ENCODE measurements at places on chromosomes 16 and 17.

- DNase-seq, result no peak
Observed at GRCh38 chr16:70737377-70738082, 51.7 kb upstream of the MTSS2 start.

DNA sequence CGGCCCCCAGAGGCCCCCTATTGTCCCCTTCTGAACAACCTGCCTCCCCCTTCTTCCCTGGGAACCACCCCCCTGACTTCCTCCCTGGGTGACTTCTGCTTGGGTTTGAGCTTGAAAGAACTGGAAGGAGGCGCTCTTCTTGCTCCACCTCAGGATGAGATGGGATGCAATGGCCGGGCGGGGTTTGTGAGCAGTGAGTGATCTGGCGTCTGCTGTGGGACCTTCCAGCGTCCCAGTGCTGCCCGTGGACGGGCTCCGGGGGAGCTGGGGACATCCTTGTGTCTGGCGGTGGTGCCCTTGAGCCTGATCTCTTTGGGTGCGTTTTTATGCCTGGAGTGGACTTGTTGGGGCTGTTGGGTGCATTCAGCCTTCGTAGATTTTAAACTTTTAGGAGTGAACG is 11.6 kb downstream of the MGRN1 start:
- no peak for DNase-seq

GRCh38 chr16:89412811-89413210 is 77.5 kb downstream of the ANKRD11 start:
- DNase-seq, result no peak

GRCh38 chr17:78429618-78429995 is 51.2 kb downstream of the PGS1 start:
- no peak for DNase-seq

DNA sequence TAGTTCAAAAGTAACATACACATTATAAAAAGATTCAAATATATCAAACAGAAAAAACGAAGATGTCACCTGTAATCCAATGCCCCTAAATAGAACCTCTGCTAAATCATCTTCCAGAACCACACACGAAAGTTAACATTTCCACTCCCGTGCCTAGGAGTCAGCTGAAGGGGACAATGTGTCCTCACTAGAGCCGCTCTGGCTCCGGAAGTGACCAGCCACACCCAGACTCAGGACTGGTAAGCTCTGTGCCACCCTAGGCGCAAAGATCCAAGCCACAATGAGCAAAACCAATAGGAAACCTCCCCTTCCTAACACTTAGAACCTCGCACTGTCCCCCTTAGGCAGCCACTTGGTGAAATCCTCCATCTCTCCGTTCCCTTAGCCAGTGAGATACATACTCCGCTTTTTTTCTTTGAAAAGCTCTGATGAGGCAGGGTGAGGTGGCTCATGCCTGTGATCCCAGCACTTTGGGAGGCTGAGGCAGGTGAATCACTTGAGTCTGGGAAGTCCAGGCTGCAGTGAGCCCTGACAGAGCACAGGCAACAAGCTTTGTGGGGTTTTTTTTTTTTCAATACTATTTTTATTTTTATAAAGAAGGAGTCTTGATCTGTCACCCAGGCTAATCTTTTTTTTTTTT is 11.8 kb downstream of the CTRB1 start:
- DNase-seq, result no peak

- no peak for DNase-seq
Observed at GRCh38 chr17:66928949-66929348, 35.6 kb upstream of the CACNG4 start.

- DNase-seq, result peak; percentile 87
Observed at GRCh38 chr17:7583253-7584109, at the start of gene MPDU1. Gene MPDU1 (plus strand): TSS chr17:7583852. CDS start chr17:7583863, 11 bp downstream.

GRCh38 chr17:27247071-27247957 is 46.6 kb upstream of the WSB1 start:
- no peak for DNase-seq

GRCh38 chr16:19605701-19606100 is 50.2 kb downstream of the VPS35L start:
- no peak for DNase-seq

GRCh38 chr17:14351493-14351892 is 50.6 kb downstream of the HS3ST3B1 start:
- DNase-seq, result no peak

- DNase-seq, result no peak
Observed at GRCh38 chr17:12053552-12053951, 32.9 kb downstream of the MAP2K4 start.

DNA sequence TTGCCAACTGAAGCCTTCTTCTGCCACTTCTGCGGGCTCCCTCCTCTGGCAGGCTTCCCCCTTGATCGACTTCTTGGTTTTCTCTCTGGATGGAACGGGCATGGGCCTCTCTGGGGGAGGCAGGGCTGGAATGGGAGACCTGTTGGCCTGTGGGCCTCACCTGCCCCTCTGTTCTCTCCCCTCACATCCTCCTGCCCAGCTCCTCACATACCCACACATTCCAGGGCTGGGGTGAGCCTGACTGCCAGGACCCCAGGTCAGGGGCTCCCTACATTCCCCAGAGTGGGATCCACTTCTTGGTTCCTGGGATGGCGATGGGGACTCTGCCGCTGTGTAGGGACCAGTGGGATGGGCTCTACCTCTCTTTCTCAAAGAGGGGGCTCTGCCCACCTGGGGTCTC is 6.5 kb upstream of the LASP1NB start:
- DNase-seq, result no peak

- no peak for DNase-seq
Observed at GRCh38 chr16:51573191-51573590, 422.1 kb upstream of the SALL1 start.

DNA sequence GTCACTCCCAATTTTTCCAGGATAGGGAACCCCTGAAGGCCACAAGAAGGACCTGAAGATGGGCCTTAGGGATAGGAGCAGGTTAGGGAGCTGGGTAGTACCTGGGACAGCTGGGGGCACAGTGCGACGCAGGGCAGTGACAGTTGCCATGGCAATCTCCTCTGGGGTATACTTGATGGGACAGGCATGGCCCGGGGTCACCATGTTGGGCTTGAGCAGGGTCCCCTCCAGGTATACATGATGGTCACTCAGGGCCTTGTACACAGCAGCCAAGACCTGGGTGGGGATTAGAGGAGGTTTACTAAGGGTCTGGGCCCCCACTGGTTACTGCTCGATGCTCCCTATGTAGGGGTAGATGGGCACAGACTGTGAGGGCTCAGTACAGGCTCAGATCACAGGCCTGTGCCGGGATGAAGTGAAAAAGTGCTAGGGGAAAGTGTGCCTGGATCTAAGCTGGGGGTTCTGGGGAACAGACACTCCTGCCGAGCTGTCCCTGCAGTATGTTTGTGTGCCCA is 2.7 kb downstream of the ALDOC start:
- no peak for DNase-seq

Measured in T-helper 17 cell (primary cell).